ENCODE measurements at places on chromosomes 7 and 10. TPM values are rescaled to one million over a fixed set of nuclear protein-coding genes. Genes with fewer than 3 reads are reported as not detected.

GRCh38 chr10:79173582-79174262 lies 105.0 kb downstream of the ZMIZ1 start:
- DNase-seq, result no peak

GRCh38 chr7:125090596-125090995 lies 161.0 kb upstream of the POT1 start:
- no peak for DNase-seq

GRCh38 chr10:24685958-24686540 lies 37.6 kb downstream of the ARHGAP21 start:
- DNase-seq, result no peak

GRCh38 chr10:45278860-45279498 lies 36.4 kb downstream of the OR13A1 start:
- DNase-seq, result no peak

DNA sequence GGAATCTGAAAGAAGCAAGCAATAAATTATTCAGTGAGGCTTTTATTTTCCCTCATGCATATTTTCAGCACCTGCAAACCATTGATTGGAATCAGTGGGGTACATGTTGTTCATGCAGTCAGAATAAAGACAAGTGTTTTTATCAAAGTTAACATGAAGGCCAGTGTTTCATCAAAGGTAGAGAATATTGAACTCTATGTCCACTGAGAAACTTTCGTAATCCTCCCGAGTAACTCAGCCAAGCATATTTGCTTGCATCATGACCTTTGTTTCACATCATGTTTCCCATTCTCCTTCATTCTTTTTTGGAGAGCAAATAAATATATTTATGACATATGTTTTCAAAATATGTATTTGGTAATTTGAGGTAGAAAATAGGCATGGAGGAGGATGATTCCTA lies 663.1 kb downstream of the SH2D4B start:
- DNase-seq, result no peak

DNA sequence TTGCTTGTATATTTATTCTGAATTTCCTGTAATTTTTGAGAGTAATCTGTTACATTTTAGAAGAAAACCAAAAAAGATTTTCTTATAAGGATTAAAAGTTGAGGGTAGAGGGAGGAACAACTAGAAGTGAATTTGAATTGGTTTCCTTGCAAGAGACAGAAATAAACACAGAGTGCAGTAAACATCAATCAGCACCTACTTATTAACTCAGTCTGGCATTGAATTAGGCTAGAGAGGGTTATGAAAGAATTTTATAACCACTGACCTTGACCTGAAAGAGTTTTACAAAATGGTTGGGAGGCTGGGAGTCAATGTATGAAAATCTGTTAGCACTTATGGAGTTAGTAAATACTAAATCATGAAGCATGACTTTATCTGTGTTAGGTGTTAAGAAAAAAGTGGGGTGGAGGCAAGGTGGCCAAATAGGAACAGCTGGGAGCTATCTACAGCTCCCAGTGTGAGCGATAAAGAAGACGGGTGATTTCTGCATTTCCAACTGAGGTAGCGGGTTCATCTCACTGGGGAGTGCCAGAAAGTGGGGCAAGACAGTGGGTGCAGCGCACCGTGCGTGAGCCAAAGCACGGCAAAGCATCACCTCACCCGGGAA lies 106.5 kb downstream of the PDE1C start:
- DNase-seq, result no peak

GRCh38 chr7:151109094-151110048 lies 23.1 kb downstream of the AGAP3 start:
- no peak for DNase-seq

DNA sequence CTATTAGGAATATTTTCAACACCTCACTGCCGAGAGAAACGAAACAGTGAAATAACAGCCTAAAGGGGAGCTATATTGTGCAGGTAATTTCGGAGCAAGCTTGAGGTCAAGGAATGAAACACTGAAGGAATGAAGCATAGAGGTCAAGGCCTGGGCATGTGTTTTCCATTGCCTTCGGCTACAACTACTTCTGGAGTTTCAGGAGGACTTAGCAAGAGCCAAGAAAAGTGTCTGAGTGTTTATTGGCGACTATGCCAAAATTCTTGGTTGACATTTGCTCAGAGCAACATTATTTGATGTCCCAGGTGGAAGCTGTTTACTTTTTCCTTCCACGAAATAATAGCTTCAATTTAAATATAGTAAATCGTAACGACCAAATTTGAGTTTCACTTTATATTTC lies 89.6 kb upstream of the IFRD1 start:
- no peak for DNase-seq

DNA sequence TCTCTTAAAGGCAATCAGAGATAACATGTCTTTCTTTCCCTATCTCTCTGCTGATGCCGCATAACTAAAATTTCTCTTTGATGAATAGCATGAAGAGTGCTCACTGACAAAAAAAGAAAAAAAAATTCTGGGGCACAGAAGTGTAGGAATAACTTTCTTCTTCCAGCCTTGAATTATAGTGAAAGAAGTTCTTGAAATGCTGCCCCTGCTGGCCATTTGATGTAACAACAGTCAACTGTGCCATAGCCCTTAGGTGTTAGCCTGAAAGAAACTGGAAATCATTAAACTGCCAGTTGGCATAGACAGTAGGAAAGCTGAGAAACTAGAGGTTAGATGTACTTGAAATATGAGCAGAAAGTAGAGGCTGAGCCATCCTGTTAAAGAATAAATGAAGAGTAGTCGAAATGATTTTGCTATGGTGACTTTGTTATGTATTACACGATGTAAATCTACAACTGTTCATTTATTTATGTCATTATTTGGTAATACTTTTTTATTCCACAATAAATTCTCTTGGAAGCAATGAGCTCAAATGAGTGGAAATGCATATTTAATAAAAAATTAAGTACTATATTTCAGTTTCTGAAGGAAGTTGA lies 48.3 kb upstream of the FAM171A1 start:
- no peak for DNase-seq

GRCh38 chr10:22222236-22223190 lies 4.7 kb upstream of the EBLN1 start:
- no peak for DNase-seq

Gene TFR2
- 1.1 TPM for polyA plus RNA-seq

Gene CYP26C1
- polyA plus RNA-seq, result 0.16 TPM
